ENCODE measurements at places on chromosomes 7 and 10.

- no peak for DNase-seq
These were observed 83.8 kb downstream of the BMS1 start for GRCh38 chr10:42866115-42866995.

GRCh38 chr7:138935465-138936011 lies 45.7 kb downstream of the KIAA1549 start:
- DNase-seq = no peak

GRCh38 chr7:48033922-48034321 lies 1.4 kb upstream of the C7orf57 start:
- no peak for DNase-seq

- DNase-seq = no peak
These were observed 96.8 kb upstream of the PHYHIPL start for GRCh38 chr10:59079386-59080226.

Data from activated naive CD8-positive, alpha-beta T cell treated with anti-CD3 and anti-CD28 coated beads, Interleukin-2, amount 50 U/mL, for 16 hours (primary cell).